ENCODE measurements at places on chromosomes 6 and 20. TPM values are rescaled to one million over a fixed set of nuclear protein-coding genes. Genes with fewer than 3 reads are reported as not detected.

GRCh38 chr6:10014557-10014956 lies 400.3 kb downstream of the TFAP2A start:
- DNase-seq: no peak

DNA sequence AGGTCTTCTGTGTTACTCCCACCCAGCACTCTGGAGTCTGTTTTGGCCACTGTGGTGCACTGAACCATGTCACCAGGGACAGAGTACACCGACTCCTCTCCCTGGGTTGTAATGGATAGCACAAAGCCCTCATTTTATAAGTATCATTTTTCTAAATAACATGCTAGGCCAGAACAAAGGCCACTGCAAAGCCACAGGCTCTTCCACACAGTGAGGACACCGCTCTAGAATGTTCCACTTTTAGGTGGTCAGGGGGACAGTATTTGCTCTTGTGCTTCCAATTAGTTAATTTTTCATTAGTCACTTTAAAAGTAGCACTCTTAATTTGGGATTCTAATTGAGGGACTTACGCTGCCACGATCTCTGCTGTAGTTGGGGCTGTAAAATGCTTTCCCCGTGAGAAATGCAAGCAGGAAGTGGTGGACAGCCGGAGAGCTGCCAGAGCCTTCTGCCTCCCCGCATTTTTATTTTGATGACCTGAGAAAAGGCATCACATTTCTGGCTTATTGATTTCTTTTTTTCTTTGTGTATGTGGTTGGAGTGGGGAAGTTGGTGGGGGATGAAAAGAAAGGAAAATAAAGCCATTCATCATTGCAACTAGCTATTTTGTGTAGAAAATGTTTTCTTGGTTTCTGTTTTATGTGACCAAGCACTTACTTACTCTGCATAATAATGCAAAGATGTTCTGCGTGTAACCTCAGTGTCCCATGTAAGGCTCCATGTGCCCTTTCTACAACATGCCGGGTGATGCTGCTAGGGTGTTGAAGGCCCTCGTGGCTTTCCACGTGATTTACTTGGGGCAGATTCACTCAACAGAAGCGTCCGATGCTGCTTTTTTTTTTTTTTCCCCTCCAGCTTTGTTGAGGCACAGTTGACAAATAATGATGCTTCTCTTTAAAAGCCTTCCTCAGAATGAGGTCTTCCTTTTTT lies 195.9 kb downstream of the SASH1 start:
- DNase-seq: no peak

KCNQ2 gene
- total RNA-seq: 35.6 TPM

F13A1 gene
- total RNA-seq: 3.5 TPM

DNA sequence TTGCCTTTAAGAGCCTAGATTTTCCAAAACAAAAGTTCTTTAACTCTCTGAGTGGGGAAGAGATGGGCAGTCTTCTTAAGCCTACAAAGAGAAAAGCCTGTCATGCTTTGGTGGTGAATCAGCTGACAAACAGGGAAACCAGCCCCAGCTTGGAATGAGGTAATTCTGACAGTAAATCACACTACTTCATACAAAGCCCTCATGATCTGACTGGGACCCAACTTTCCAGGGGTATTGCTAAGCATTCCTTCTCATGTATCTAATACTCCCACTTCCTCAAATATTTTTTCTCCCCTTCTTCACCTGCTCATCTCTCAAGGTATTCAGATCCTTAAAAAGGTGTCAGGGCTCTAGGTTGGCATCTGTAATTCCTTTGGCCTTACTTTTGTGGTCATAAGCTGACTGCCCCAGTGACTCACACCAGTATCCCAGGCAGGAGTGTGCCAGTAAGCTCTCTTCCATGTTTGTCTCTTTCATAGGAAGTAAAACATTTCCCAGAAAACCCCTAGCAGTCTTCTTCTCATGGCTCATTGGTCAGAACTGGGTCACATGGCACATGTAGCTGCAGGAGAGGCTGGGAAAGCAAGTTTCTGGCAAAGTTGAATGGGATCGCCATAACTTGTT lies 15.0 kb upstream of the TBC1D22B start:
- peak; percentile 36 for DNase-seq

- no peak for DNase-seq
Measured at GRCh38 chr20:47645632-47646031, 139.6 kb downstream of the SULF2 start.

- no peak for DNase-seq
Measured at GRCh38 chr6:163667372-163668060, 253.0 kb downstream of the QKI start.

DEFB112 gene
- not detected for total RNA-seq

- DNase-seq: no peak
Measured at GRCh38 chr20:38199501-38200390, 34.7 kb upstream of the TGM2 start.

DNA sequence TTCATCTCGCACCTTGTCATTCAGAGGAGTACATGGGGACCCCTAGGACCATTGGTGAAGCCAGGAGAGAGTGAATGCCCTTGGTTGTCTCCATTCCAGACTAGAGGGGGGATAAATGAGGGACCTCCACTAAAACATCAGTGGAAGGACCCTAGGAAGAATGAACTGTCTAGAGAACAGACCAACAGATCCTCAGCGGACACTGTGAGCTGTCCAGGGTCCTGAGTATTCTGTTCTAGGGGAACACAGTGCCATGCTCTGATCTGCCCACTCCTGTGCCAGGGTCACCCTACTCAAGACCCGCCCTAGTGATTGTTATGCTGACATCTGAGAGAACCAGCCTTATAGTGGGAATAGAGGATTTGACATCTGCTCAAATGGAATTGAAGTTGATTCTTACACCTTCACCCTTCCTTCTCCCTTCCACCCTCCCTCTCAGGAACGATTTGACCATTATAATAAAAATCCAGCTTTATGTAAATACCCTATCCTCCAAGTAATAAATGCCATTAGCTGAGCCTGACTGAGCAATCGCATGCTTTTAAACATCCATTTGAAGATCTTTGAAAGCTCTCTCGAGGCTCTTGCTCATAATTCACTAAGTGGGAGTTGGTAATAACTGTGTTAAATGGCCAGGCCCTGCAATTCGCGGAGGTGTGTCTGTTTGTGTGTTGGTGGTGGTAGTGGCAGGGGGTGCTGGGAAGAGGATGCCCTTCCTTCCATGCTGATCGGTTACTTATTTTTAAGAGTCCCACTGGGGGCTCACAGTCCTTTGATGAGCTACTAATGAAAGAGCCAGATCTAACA lies 43.6 kb upstream of the SLC32A1 start:
- no peak for DNase-seq

DNA sequence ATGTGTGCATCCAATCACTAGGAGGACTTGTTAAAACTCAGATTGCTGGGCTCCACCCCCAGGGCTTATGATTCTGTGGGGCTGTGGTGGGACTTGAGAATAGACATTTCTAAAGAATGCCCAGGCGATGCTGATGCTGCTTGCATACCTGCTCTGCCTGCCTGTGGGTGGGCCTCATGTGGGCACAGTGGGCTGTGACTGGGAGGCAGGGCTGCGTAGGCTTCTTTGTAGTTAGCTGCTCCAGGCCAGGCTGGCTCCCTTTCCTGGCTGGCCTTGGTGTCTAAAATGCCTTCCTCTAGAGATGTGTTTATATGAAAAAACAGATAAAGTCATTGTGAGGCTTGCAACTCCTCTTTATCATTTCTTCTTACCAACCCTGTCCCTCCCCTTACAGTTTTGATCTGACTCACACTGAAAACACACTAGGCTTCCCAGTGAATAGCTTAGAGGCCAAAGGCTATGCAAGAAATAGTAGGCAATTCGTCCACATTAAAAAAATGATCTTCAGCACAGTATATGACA lies 495.5 kb upstream of the MAP3K7 start:
- no peak for DNase-seq

ENPP1 gene
- total RNA-seq: 18.9 TPM

DNA sequence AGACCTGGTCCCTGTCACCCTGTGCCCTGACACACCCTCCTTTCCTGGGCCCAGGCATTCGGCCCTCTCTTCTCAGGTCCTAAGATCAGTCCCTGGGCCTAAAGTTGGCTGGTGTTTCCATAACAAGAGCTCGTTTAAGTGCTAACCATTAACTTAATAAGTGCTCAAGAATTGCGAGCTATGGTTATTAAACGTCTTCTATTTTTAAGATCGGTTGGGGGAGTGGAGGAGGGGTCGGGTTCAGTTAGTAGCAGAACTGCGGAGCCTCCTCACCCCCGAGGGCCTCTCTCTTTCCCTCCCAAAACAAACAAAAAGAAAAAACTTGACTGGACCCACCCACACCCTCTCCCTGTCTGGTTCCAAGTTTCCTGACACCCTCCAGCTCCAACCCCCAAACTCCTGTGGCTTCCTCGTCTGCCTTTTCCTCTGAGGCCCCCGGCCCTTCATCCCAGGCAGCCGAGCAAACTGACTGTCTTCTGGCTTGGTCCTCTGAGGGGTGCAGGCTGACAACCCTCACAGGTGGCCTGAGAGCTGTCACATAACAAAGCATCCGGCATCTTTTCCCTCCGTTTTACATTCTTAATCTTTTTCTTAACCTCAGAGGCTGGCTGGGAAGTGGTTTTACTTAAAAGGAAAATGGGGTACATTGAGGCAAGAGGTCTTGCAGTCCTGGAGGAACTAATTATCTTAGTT lies 2.0 kb downstream of the STK35 start:
- no peak for DNase-seq

DNA sequence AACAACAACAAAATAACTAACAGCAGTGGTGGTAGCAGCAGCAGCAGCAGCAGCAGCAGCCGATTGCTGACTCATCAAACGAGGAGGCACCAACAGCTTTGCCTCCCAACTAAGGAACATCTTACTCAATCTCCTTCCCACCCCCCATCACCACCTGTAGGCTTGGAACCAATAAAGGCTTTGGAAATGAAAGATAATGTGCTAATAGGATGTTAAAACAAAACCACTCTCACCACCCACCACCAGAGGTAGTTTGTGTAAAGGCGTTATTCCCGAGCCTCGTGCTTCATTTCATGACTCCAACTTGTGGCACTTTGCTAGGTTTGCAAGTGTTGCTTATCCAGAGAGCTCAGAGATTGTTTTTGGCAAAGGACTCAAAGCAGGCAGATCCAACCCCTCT lies 346.5 kb downstream of the CD83 start:
- no peak for DNase-seq

DNA sequence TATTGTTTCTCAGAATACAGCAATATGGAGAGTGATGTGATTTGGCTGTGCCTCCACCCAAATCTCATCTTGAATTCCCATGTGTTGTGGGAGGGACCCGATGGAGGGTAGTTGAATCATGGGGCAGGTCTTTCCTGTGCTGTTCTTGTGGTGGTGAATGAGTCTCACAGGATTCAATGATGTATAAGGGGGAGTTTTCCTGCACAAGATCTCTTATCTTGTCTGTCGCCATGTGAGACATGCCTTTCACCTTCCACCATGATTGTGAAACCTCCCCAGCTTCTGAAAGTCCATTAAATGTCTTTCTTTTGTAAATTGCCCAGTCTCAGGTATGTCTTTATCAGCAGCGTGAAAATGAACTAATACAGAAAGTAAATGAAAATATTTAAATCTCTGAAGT lies 234.8 kb upstream of the TENT5A start:
- DNase-seq: no peak

EYA4 gene
- 4.1 TPM for total RNA-seq

DNA sequence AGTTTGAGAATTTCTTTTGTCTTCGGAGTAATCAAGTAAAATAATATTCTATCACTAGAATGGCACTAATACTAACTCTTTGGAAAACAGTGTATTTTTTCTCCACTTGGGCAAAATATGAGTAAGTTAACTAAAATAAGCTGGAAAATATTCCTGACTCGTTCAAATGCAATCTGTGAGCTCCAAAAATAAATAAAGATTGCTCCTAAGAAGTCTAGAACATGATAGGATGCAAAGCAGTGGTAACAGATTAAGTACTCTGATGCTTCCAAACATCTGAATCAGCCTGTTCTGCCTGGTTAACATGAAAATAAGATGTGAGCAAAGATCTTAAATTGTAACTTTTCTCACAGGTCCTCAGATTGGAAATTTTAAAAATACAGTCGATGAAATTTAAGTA lies 285.1 kb upstream of the ID4 start:
- DNase-seq: no peak
